ENCODE measurements at places on chromosomes 1 and 21.

- peak; percentile 39 for DNase-seq
Measured at GRCh38 chr21:36134803-36135390, at the start of gene CBR3. CBR3 (plus strand) TSS chr21:36135079; CDS start chr21:36135193, 114 bp downstream.

- no peak for DNase-seq
Measured at GRCh38 chr1:8193840-8194406, 124.0 kb upstream of the SLC45A1 start.

- peak; percentile 42 for DNase-seq
Measured at GRCh38 chr1:162230096-162230495, 146.6 kb downstream of the SPATA46 start.

- DNase-seq: no peak
Measured at GRCh38 chr1:178520803-178521202, 7.9 kb downstream of the TEX35 start.

DNA sequence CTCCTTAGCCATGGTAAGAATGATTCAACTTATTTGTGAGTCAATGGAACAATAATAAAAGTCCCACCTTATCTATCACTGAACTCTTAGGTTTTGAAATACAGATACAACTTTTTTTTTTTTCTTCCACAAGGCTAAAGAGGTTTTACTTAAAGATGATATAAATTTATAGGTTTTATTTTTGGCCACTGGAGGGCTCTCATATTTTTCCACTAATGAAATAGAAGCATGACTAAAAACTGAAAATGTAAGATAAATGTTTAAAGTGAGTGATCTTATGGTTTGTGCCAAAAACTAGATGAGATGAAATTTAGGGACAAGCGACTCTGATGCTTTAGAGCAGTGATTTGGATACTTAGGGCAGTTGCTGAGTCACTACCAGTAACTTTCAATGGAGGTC, 499.0 kb downstream of the NUF2 start:
- DNase-seq: no peak

DNA sequence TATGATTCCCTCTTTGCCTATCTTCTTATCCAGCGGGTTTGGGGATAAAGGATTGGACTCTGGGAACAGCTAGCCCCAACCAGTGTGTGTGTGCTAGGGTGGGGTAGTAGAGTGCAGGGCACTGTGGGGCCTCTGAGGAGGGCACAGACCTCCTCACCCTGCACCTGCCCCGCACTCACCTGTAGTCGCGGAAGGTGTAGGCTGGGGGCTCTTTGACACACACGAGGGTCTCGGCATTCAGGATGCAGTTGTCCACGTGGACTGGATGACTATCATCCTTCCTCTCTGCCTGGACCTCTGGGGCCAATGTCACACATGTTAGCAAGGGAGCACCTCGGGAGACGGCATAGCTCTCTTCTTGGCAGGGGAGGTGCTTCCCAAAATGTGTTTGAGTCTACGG, 8.0 kb upstream of the CLDN19 start:
- DNase-seq: no peak

- DNase-seq: no peak
Measured at GRCh38 chr1:221867003-221867402, 125.1 kb upstream of the DUSP10 start.

DNA sequence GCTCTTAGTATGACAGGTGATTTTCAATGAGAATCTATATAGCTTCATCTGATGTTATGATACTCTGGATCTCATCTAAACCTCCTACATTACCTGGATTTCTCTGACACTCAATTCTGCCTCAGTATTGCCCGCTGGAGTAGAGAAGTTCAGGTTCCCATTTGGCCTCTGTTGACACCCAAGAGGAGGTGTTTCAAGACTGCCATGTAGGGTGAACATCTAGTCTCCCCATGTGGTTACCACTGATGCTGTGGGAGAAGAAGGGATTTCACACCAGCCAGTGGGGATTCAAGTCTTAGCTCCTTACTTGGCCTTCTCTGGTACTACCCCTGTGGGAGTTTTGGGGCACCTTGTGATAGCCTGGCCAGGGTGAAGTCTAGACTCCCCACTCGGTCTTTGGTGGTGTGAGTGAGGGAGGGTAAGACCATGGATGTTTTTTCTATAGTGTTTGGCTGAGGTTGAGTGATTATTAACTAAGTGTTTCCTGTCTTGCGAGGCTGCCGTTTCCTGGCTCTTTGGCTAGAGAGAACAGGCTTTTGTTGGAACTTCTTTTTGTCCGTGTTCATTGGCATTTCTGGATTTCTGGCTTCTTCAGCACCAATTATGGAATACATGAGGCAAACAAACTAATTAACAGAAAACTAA, 90.7 kb downstream of the RHOU start:
- DNase-seq: no peak
